ENCODE measurements at places on chromosomes 6 and 20.

- no peak for DNase-seq
Measured at GRCh38 chr20:51531141-51531710, 11.3 kb downstream of the NFATC2 start.

DNA sequence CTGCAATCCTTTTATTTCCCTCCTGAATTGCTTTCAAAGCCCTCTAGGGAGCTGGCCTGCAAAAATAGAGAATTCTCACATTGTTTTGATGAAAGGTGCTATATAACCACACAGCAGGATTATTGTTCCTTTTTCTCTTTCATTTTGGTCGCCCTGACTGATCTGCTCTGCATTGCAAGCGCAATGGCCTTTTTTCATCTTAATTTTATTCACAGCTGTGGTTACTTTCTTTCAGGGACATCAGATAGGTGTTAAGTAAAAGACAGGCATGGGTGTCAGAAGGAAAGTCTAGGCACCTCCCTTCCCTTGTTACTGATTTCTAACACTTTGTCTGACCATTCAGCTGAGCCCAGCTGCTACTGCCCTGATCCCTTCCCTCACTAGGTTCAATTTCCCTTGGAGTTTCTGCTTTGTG, 850.5 kb upstream of the MAP3K7 start:
- DNase-seq, result no peak

- no peak for DNase-seq
Measured at GRCh38 chr6:44224029-44224964, 902 bp downstream of the SLC29A1 start.

- no peak for DNase-seq
Measured at GRCh38 chr6:70846207-70846835, 110.5 kb downstream of the B3GAT2 start.

GRCh38 chr20:8952721-8953120, 116.2 kb upstream of the PLCB4 start:
- no peak for DNase-seq

- no peak for DNase-seq
Measured at GRCh38 chr6:9543649-9544048, 871.2 kb downstream of the TFAP2A start.

GRCh38 chr6:99458319-99458718, 33.2 kb upstream of the PNISR start:
- peak; percentile 31 for DNase-seq

GRCh38 chr6:115887891-115888290, 172.8 kb downstream of the FRK start:
- no peak for DNase-seq

- DNase-seq, result no peak
Measured at GRCh38 chr6:97870273-97870672, 587.3 kb upstream of the MMS22L start.

GRCh38 chr20:53252002-53252401, 279.8 kb downstream of the TSHZ2 start:
- DNase-seq, result no peak

GRCh38 chr6:4773181-4773580, 3.0 kb upstream of the CDYL start:
- no peak for DNase-seq

DNA sequence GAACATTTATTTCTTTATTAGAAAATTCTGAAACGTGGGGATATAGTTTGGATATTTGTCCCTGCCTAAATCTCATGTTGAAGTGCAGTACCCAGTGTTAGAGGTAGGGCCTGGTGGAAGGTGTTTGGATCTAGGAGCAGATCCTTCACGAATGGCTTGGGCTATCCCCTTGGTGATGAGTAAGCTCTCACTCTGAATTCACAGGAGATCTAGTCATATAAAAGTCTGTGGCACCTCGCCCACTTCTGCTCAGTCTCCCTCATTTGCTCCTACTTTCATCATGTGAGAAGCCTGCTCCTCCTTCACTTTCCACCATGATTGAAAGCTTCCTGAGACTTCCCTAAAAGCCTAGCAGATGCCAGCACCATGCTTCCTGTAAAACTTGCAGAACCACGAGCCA, 96.8 kb upstream of the GJE1 start:
- no peak for DNase-seq

DNA sequence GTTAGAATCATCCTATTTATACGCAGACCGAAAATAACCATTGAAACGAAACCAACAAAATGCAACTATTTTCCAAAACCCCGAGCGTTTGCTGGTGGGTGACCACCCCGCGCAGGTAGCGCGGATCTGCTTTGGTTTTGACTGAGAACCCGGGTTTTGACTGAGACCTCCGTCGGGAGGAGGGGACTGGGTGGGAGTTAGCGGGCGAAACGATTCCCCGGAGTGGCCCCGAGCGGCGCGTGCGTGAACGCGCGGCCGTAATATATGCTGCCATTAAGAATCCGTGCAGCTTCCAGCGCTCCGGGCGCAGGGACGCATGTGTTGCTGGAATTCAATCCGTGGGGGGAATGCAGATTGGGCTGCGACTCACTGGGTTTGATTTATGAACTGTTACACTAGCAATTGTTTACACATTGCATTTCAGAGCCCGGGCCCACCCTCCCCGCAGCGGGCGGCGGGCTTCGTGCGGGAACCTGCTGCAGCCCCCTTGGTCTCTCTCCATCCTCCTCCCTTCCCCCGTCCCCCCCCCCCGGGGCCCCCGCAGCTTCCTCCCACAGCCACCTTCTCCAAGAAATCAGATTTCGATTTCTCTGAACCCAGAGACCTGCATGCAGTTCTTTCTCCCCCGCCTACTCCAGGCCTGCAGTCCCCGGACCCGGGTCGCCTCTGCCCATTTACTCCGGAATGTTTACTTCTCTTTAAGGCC, 9.9 kb downstream of the NRN1 start:
- no peak for DNase-seq

- no peak for DNase-seq
Measured at GRCh38 chr6:5058254-5058653, 26.9 kb upstream of the PPP1R3G start.

- peak; percentile 90 for DNase-seq
Measured at GRCh38 chr6:149723771-149724417, 6.0 kb upstream of the LATS1 start.

- no peak for DNase-seq
Measured at GRCh38 chr6:39760226-39760952, 31.8 kb upstream of the DAAM2 start.
